ENCODE measurements at places on chromosomes 11 and 22.

- DNase-seq: no peak
Measured at GRCh38 chr11:59611570-59612565, 3.7 kb downstream of the OSBP start.

DNA sequence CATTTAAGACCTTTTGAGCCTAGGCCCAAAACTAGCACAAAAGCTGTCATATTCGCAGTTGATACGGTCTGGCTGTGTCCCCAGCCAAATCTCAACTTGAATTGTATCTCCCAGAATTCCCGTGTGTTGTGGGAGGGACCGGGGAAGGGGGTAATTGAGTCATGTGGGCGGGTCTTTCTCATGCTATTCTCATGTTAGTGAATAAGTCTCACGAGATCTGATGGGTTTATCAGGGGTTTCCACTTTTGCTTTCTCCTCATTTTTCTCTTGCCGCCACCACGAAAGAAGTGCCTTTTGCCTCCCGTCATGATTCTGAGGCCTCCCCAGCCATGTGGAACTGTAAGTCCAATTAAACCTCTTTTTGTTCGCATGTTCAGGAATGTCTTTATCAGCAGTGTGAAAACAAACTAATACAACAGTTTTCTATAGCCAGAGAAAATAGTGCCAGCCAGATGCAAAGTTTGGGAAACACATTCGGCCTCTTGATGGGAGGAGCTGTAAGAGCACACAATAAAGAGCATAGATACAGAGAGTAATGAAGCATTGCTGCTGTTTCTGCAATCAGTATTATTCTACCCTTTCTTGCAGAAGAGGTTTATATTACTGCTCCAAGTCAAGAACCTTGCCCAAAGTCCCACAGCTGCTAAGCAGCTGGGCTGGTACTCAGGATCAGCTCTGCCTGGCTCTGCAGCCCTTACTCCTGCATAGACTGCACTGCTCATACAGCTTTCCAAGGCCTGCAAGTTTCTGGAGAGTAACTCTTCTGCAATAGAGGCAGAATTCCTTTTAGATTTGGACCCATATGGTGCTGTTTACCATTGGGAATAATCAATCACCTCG, 2.0 kb upstream of the ZNF195 start:
- no peak for DNase-seq

DNA sequence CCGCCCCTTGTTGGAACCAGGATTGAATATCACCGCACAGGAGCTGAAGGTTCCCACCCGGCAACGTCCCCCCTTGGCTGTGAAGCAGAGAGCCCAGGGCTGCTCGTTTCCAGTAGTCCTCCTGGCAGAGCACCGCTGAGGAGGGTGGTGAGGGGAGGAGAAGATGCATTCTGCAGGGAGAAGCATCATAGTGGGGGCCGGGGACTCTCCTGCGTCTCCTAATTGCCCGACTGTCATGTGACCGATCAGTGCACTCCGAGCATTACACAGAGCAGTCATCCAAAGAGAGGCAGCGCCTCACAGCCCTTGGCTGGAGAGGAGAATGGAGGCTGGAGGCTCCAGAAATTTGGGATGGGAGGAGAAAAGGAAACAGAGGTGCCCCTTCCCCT, 85.0 kb upstream of the SEPTIN5 start:
- DNase-seq: no peak

- DNase-seq: no peak
Measured at GRCh38 chr22:41768430-41768829, 32.0 kb upstream of the CCDC134 start.

- no peak for DNase-seq
Measured at GRCh38 chr11:97937501-97937900, 1083.2 kb upstream of the CNTN5 start.
